ENCODE measurements at places on chromosomes 5 and 9.

GRCh38 chr5:94853120-94853519 is 234.7 kb downstream of the SLF1 start:
- DNase-seq = no peak

DNA sequence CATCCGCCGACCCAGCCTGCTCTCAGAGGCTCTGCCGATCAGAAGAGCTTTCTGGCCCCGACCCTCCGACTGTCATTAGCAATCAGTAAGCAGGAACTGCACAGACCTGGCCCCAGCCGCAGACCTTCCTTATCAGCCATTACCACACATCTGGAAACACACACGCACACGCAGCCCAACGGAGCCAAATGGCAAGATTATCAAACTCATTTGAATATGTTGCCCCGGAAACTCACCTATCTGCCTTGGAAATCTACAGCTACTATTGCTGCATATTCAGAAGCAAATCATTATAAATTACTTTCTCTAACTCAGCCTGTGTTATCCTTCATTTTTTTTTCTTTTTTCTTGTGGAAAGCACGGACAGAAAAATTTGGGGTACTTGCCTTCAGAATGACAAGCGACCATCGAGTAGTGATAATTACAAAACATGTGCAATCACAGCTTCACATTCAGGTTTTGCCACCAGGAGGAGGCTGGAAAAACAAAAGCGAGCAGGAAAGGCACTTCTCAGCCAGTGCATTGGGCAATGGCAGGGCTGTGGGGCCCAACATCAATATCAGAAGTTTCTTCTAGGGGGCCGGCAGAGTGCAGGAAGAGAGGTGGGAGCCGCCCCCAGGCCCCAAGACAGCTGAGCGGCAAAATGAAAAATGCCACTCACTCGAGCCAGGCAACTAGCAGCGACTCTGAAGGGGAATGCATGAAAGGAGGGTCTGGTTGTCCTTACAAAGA is 122.3 kb downstream of the VAV2 start:
- DNase-seq = no peak

- DNase-seq = peak; percentile 24
These were observed 1.4 kb downstream of the CHD1 start for GRCh38 chr5:98927242-98927988.

- no peak for DNase-seq
These were observed 8.4 kb downstream of the CCIN start for GRCh38 chr9:36177571-36177970.

- DNase-seq = no peak
These were observed 55.5 kb downstream of the TMOD1 start for GRCh38 chr9:97556721-97557605.

- peak; percentile 45 for DNase-seq
These were observed 69.8 kb downstream of the KDM4C start for GRCh38 chr9:6827439-6828145.

- no peak for DNase-seq
These were observed 839.9 kb downstream of the MAT2B start for GRCh38 chr5:164345173-164345849.

GRCh38 chr9:2158111-2158610 is 143.0 kb downstream of the SMARCA2 start:
- DNase-seq = peak; percentile 63

DNA sequence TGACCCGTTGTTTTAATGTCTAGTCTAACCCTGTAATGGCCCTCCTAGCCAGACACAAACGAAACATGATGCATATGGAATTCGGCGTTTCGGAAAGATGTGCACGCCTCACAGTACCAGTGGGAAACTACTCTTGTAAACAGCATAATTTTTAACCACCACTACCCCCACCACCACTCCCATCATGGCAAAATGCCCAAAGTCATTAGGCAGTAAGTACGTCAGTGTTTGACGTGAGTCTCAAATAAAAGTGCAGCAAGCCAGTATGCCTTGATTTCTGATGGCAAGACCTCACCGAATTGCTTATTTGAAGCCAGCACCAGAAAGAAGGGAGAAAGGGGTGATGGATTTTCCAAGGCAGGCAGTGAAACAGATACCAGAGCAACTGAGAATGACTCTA is 71.4 kb downstream of the ADRB2 start:
- DNase-seq = no peak

GRCh38 chr5:170338933-170339779 is 41.6 kb upstream of the LCP2 start:
- peak; percentile 78 for DNase-seq

DNA sequence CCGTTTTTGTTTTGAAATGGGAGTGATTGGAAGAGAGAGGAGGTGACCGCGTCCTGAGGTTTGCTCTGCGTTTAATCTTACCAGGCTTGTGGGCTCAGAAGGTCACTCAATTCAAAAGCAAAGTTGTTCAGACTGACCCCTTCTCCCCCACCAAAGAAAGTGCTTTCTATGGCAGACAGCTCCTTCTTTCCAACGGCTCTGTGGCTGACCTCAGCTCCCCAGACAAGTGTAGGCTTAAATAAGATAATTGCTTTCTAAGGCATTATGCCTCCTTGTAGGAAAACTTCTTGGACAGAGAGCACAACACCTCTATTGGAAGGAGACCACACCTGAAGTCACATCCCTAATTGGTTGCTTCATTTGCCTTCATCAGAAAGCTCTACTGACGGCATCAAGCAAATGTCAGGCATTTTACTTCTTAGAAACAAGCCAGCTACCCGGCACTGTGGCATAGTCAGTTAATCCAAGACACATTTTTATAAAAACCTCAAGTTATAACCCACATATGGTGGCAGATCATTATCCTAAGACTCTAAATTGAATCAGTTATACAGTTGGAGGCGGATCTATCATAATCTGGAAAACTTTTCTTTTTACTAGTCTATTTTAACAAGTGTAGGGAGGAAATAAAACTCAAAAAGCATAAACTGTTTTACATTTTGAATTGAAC is 94.9 kb downstream of the TMEM174 start:
- DNase-seq = no peak

DNA sequence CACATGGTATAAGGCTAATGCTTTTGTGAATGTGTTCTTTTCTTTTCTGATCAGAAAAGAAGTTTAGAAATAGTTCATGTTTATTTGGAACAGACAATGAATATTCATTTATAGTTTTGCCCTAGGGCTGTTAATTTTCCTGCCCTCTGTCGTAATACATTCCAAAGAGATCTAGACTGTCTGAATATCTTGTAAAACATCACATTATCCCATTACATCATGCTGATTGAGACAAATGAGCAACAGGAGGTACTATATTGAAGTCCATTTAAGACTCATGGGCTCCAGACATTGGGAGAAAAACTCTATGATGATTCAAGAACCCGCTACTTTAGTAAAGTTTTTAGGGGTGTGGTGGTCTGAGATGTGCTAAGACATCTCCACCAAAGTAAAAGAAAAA is 121.2 kb upstream of the MAP1B start:
- no peak for DNase-seq

- DNase-seq = no peak
These were observed 97.5 kb downstream of the INIP start for GRCh38 chr9:112620388-112620787.

DNA sequence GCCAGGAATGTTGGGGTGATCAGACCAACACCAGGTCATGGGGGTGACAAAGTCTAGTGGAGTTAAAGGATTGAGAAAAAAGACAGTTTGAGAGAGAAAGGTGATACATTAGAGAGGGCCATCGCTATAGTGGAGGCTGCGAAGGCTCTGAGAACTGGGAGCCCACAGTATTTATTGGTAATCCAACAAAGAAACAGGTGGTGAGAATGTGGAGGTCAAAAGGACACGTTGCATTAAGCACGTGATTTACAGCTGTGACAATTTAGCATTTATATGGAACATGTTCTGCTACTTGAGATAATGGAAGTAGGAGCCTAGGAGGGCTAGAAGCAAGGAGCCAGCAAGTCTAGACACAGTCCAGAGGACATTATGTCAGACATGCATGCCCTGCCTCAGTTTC is 2086.5 kb upstream of the C9orf72 start:
- DNase-seq = no peak

DNA sequence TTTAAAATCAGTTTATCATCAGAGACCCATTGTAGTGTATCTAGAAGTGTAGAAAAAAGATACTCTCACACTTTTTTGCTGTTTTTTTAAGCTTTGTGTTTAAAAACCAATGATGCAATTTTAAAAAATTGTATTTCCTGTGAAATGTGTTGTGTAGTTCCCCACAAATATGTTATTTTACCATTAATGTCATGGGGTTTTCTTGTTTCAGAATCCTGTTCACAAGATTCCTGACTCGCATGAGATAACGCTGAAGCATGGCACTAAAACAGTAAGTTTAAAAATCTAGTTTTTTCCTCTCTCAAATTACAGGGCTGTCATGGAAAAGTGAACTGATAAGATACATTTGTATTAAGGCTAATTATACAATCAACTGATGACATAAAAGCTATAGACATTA is 58.6 kb downstream of the WDR70 start:
- DNase-seq = no peak

DNA sequence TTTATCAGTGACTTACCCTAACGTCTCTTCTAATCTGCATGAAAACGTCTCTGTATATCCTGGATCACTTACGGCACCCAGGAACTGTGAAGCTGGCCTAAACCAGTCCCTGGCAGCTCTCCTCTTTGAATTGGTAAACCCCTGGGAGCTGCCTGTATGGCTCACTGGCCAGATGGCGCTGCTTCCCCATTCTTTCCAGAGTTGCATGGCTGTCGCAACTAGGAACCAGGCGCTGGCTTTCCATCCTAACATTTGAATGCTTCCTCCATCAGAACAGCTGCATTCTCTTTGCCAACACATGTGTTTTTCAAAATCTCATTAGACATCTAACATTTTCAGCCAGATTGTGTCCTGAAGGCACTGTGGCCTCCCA is 8.0 kb upstream of the PCA3 start:
- no peak for DNase-seq

DNA sequence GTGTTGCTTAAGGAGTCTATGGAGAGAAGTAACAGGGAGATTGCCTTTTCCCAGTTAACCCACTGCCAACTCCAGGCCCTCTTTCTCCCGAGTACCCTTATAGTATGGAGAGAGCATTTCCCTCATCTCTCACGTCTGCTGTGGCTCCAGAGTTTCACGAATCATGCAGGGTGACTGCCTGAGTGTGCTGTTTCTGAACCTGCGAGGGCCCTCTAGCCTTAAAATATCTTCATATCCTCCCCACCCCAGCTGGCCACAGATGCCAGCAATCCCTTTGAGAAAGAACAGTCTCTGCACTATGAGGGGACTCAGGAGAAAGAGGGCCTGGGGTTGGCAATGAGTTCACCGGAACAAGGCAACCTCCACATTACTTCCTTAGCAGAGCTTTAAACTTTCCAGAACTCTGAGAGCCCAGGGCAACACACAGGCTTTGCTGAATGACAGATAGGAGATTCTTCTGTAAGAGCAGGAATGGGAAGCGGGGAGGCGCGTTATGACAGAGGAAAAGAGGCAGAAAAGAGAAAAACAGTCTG is 81.6 kb upstream of the ANKH start:
- no peak for DNase-seq

Data from germinal center (tissue), 1 donor.